Stimulated activated CD4-positive, alpha-beta T cell treated with anti-CD3 and anti-CD28 coated beads, Interleukin-2, amount 100 ng/mL, for 48 hours (primary cell): ENCODE measurements at places on chromosomes 5 and 9.

DNA sequence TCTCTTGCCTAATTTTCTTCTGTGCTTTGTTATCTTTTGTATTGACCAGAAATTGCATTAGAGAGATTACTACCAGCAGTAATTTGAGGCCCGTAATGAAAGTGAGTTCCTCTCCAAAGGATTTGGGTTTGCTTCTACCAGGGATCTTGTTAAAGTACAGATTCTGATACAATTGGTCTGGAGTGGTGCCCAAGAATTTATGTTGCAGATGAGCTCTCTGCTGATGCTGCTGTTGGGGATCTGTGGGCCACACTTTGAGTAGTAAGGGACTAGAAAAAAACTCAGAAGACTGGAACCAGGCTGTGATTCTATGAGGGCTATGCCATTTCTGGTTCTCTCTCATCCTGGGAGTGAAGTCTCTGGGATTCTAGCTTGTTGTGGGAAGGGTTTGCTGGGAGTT is 192.2 kb downstream of the SEC61B start:
- DNase-seq = no peak

- no peak for DNase-seq
These were observed 254.8 kb downstream of the NSG2 start for GRCh38 chr5:174300118-174300940.

DNA sequence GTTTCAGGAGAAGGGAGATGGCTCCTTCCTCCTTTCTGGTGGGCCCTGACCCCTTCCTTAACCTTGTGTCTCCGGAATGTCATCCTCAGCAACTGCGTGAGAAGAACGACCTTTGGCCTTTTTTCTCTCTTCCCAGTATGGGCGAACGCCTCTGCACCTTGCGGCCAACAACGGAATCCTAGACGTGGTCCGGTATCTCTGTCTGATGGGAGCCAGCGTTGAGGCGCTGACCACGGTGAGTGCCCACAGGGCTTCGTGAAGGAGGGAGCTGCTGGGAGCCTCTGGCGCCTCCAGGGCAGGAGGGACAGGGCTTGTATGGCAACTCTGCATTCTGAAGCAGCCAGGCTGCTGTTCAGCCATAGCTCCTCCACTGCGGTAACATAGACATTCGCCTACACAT is 68.0 kb upstream of the CTSL start:
- DNase-seq = no peak

- DNase-seq = no peak
These were observed 96.2 kb upstream of the CCDC112 start for GRCh38 chr5:115392611-115393010.

- no peak for DNase-seq
These were observed 507 bp upstream of the GPSM1 start for GRCh38 chr9:136326761-136327303.

DNA sequence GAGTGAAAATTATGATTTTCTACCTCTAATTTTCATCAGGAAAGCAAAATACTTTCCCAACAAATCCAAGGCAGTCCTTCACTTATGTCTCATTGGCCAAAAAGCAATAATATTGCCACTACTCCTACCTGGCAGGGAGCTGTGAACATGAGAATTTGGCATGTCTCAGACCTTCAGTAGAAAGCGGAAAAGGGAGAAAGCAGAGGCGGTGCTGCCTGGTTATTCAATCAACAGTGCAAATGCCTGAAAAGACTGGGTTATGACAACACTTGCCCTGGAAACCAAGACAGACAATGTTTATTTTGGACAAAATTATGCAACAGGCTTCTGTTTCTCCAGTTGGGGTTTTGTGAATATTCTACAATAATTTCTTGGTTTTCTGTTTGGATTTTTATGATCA is 194.4 kb downstream of the TAF11L14 start:
- DNase-seq = no peak

DNA sequence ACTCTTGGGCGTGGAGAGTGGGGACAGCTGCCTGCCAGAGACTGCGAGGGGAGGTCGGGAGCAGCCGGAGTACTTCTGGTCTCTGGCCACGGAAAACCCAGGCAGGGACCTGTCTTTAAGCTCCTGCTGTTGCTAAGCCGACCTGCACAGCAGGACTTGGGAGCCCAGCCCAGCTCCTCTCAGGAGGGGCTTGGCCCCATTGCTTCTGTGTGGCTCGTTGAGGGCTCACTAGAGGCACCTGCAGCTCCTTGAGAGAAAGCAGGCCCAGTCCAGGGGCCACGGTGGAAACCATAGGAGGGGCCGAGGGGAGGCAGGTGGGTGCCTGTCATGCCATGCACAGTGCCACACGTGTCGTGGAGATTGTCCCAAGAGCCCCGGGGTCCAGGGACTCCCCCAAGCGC is 3.3 kb upstream of the LCN2 start:
- DNase-seq = no peak

- no peak for DNase-seq
These were observed 327.0 kb upstream of the TNC start for GRCh38 chr9:115444959-115445358.

DNA sequence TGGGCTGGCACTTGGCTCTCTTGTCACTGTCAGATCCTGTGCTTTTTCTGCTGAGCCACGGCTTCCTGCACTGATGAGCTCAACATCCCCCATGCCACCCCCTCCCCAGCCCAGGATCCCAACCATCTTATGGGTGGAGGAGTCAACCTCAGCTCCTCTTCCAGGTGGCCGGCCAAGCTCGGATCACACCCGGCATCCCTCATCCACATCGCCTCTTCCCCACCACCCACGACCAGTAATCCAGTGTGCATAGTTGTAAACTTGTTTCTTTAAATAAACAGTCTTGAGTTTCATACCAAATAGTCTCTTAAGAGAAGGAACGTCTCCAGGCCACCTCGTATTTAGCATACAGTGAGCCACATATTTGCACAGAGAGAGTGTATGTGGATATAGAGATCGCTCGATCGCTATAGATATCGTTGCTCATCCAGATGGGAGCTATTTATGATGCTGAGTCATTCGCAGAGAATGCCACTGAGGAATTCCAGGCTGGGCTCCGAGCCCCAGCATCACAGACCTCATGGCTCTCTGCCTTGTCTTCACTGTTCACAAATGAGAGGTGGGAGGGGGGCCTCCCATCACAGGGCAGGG is 61.8 kb upstream of the CPLX2 start:
- DNase-seq = no peak

DNA sequence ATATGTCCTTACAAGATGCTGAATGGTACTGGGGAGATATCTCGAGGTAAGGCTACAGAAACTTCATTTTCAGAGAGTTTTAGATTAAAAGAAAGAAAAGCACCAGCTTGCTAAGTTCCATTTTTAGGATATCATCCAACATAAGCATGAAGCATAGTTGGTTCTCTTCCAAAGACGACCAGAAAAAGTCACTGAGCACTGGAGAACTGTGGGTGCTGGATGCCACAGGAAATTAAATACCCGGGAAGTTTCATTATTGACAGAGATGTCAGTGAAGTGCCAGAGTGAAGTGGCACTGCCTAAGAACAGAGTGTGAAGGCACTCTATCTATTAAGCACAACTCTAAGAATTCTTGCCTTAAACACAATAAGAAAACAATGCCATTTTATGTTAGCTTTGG is 76.8 kb downstream of the PIK3R1 start:
- no peak for DNase-seq

DNA sequence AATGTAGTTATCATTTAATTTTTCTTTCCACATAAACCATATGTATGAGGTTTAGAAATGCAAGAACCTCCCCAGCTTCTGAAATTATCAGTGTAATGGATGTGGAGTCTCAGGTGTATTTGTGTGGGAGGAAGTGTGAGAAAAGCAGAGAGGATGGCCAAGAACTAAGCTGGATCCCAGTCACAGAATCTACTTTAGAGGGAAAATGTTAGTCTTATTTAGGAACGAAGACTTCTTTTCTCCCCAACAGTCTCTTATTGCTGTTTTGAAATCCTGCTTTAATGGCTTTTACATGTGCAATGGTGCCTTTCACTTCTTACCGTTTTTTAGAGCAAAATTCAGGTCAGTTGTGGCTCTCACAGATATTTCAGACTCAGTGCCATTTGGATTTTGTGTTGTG is 3.0 kb downstream of the EQTN start:
- no peak for DNase-seq

GRCh38 chr5:134370311-134370870 is 978 bp upstream of the UBE2B start:
- DNase-seq = no peak
